ENCODE measurements at places on chromosomes 11 and 22.

- DNase-seq = no peak
Measured at GRCh38 chr11:93984196-93984567, 37.0 kb upstream of the HEPHL1 start.

DNA sequence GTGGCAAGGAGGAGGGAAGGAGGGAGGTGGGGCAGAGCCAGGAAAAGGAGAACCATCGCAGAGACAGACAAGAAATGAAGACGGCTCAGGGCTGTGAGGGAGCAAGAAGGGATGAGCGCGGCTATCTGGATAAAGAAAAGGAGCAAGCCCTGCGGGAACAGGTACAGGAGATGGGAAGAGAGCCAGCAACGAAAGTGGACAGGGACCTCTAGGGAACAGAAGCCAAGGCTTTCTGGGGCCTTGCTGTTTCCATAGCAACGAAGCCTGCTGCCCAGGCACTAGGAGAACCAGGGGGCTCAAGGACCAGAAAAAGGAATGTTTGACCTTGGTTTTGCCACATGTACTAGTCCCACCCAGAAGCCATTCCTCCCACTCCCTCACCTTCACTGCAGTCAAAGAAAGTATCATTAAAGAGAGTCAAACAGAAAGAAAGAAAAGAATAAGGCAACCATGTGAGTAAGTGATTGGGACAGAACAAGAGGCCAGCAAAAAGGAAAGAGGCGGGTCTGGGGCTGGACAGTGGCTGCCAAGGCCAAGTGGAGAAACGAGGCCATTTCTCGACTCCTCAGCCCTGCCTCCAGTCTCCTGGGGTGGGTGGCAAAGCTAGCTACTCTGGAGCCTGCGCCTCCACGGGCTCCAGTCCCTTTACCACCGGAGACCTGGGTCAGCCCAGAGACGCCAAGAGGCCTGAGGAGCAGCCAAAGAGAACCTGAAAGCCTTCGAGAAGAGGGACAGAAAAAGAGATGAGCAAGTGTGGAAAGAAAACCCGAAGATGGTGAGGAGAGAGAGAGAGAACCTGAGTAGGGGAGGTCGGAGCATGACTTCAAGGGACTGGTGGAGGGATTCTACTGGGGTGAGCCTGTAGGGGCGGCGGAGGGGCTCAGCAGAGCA, 35.1 kb downstream of the NRXN2 start:
- no peak for DNase-seq

GRCh38 chr11:63567044-63567840, 4.1 kb upstream of the PLAAT2 start:
- DNase-seq = no peak

DNA sequence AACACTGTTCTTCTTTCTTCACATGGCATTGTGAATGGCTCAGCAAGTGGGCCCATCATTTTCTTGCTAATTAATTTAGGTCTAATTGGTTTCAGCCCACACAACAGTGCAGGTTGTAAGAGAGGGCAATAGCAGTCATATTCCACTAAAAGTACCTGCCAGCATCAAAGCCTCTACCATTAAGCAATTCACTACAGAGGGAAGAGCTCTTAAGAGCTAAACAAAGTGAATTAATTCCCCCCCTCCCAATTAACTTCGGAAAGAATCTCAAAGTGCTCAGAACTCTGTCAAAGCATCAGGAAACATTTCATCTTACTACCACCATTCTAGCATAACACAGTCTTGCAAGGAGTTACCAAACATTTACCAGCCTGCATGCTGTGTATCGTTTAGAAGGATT, 133.9 kb upstream of the UBASH3B start:
- DNase-seq = peak; percentile 20

GRCh38 chr11:73478737-73479347, 102.6 kb downstream of the RELT start:
- no peak for DNase-seq

GRCh38 chr11:117200813-117201657, 1.9 kb downstream of the TAGLN start:
- no peak for DNase-seq

- DNase-seq = peak; percentile 72
Measured at GRCh38 chr11:95835768-95836488, 45.6 kb downstream of the CEP57 start.

- DNase-seq = no peak
Measured at GRCh38 chr11:128226106-128226716, 361.1 kb downstream of the ETS1 start.

DNA sequence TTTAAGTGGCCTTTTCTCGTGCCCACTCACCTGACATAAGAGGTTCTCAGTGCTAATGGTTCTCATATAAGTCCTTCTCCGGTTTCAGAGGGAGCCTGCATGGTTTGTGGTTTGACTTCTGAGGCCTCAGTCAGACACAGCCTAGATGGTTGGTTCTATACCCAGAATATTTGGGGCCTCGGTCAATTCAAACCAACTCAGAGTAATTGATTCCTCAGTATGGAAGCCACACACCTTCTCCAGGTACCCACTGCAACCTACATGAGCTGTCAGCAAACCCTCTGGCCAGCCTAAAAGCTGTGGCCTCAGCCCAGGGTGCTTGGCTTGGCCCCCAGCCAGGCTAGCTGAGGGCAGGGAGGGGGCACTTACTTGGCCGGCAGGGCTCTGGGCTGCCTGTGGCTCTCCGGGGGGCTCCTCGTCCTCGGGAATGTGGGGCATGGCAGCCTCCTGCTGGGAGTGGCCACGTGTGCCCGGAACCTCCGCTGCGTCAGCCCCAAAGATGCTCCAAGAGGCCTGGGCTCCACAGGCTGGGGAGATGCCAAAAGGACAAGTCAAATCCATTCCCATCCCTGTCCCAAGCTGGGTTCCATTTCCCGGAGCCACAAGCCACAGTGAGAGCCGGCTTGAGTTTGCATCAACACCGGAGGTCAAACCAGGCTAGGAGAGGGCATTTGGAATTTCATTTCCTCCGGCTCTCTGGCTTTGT, 41.7 kb downstream of the IRAG1 start:
- DNase-seq = no peak

DNA sequence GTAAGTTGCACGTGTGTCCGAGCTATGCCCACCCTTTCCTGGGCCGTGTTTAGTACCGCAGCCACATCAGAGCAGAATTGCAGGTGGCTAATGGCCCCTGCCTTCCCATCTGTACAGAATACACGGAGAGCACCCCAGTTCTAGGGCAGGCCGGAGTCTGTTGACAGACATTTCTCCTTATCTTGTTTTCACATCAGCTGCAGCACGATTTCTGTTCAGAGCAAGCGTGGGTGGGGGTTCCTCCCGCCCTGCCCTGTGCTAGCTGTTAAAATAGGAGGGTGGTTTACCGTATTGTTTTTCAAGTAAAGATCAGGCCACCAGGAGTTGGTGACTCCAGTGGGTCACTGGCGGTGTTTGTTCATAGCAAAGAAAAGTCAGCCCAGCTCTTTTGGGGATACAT, 41.1 kb downstream of the UBASH3B start:
- no peak for DNase-seq

DNA sequence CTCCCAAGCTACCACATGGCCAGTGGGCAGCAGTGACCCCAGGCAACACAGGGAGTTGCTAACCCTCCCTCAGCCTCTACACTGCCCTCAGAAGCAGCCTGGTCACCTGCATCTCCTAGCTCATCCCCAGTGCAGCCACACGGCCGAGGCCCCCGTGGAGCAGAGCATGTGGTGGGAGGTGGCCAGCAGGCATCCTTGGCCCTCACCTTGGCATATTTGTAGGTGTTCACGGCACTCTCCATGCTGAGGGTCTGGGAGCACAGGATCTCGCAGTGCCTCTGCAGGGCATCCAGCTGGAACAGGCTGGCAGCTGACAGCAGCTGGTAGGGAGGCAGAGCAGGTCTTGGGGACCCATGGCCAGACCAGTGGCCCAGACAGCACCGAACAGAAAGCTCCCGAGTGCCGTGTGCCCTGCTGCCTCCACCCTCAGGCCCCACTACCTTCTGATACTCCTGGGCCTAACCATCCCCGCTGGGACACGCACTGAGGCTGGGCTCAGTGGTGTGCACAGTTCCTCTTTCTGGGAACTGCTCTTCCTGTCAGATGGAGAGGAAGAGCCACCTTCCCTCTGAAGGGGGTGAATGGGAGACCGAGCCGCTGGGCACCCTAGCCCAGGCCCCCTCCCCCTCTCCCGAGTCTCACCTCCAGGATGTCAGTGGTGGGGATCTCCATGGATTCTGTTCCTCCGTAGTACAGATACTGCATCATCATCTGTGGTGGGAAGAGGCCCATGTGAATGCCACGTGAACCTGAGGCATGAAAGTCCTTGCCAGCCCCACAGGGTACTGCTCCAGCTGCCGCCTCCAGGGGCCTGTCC, 48.8 kb downstream of the NAT10 start:
- DNase-seq = no peak

- peak; percentile 70 for DNase-seq
Measured at GRCh38 chr22:37457093-37457893, 28.9 kb downstream of the MFNG start.

DNA sequence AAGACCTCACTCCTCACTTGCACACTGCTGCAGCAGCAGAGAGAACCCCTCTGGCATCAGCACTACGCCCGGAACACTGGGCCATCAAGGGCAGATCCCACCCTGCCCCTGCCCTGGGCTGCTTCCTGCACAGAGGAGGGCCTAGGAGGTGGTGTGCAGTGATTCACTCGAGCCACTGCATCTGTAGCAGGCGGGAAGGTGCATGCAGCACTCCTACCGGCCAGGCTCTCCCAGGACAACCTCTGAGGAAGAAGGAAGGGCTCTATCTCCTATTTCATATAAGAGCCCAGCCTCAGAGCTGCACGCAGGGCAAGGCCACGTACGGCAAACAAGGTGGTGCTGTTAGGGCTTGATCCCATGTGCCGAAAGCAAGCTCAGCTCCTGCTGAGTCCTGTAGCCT, 14.2 kb downstream of the RANGAP1 start:
- DNase-seq = no peak

DNA sequence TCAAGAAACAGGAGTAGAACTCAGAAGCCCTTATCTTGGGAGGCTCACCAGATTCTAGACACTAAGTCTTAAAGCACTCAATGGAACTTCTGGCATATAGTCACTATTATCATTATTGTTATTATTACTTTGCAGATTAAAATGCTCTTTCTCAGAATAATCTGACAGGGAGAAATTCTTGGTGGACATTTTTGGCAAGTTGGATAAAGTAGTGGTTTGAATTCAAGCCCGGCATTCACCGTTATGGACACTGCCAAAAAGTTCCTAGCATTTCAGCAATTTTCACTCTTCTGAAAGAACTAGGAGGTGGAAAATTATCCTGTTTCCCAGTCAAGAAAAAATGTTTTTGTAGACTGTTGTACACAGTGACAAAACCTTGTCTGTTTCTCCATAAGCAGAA, 179.6 kb upstream of the ISX start:
- no peak for DNase-seq

DNA sequence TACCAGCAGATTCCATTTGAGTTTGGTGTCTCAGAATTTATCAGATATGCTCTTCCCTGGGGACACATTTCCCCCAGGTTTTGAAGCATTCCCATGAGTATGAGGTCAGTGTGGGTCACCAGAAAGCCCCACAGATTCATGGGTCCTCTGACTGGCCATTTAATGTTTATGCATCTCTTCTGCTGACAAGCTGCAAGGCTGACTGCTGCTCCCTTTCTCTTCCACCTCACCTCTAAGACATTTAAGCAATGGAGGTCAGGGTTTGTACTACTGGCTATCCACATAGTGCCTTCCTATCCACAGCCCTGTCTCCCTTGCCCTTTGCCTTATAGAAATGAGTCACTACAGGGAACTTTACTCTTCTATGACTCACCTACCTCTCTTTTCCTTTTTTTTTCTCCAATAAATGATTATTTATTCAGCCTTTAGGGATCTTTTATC, 106.0 kb upstream of the TIMP3 start:
- no peak for DNase-seq

GRCh38 chr22:44586999-44587736, 89.1 kb upstream of the RTL6 start:
- no peak for DNase-seq

DNA sequence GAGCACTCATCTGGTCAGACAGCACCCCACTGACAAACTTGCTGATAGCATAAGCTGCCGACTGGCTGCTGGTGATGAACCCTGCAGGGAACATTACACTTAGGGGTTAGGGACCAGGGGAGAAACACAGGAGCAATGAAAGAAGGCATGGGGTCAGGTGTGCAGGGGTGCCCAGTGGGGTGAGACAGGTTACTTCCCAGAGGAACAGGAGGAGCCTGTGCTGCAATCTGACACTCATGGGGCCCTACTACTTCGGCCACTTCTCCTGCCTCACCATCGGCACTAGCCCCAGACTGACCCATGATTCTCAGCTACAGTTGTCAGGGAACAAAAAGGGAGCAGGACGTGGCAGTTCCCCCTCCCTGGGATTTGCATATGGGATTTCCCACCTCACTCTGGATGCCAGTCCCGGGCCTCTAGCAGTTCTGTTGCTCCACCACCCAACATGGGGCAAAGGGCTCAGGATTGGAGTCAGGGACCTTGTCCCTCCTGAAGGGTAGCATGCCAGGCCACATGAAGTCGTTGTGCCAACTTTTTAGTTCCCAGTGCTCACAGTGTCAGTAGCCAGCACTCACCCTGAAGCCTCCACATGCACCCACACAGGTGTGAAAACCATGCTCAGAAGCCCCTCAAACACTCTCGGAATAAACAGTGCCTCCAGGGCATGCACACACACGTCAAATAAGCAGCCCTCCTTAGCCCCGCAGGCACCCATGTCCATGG, 2.2 kb downstream of the SLC37A4 start:
- DNase-seq = no peak

DNA sequence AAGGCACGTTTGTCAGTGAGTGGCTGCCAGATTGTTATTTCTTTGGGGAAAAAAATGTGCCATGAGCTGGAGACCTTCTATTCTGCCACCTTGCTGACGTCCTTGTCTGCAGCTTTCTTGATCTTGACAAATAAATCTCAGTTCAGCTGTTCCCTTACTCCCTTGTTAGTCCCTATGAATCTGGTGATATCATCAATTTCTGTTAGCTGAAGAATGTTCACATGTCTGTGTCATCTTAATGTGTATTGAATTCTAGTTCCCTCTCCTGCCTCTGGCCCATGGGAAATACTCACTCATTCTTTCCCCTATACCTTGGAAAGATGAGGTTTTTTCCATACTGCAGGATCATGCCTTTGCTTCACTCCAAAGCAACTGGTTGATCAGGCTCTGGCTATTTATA, 649.9 kb upstream of the API5 start:
- DNase-seq = no peak

DNA sequence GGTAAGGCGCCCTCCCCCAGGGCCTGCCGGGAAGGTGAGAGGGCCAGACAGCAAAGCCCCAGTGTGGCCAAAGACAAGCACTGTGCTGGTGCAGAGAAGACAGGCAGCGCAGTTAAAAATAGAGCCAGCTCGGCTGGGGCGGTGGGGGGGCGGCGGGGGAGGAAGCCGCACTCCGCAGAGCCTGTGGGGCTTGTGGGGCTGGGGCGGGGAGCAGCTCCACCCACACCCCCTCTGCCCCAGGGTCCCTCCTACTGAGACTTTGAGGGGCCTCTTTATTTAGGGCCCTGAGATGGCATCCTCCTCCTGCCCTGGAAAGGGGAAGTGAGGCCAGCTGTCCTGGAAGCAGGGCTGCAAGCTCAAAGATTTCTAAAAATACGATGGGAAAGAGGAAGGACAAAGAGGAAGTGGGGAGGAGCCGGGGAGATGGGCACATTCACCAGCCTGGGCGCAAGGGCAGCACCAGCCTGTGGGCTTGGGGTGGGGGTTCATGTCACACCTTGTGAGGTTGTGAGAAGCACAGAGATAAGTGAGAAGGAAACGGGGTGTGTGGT, 2.6 kb downstream of the CYTH4 start:
- DNase-seq = no peak
